B cell (primary cell): ENCODE measurements at places on chromosomes 2 and 18. TPM values are rescaled to one million over a fixed set of nuclear protein-coding genes. Genes with fewer than 3 reads are reported as not detected.

The TEKT4 gene
- polyA plus RNA-seq, result not detected in 2 replicates

The CD28 gene
- polyA plus RNA-seq, result 0.18 and 0.85 TPM in 2 replicates

The RAB12 gene
- 12.8 and 24.0 TPM in 2 replicates for polyA plus RNA-seq

The RND3 gene
- polyA plus RNA-seq, result not detected in 2 replicates

The UBE2E3 gene
- polyA plus RNA-seq, result 19.4 and 26.7 TPM in 2 replicates

GRCh38 chr2:98355881-98356280 lies 9.6 kb downstream of the CNGA3 start:
- DNase-seq, result no peak

- no peak for DNase-seq
These were observed 80.9 kb downstream of the ASAP2 start for GRCh38 chr2:9287400-9288045.

- no peak for DNase-seq
These were observed 83.3 kb downstream of the ICOS start for GRCh38 chr2:204019572-204020501.

GRCh38 chr2:119508756-119509155 lies 15.5 kb downstream of the SCTR start:
- DNase-seq, result no peak

DNA sequence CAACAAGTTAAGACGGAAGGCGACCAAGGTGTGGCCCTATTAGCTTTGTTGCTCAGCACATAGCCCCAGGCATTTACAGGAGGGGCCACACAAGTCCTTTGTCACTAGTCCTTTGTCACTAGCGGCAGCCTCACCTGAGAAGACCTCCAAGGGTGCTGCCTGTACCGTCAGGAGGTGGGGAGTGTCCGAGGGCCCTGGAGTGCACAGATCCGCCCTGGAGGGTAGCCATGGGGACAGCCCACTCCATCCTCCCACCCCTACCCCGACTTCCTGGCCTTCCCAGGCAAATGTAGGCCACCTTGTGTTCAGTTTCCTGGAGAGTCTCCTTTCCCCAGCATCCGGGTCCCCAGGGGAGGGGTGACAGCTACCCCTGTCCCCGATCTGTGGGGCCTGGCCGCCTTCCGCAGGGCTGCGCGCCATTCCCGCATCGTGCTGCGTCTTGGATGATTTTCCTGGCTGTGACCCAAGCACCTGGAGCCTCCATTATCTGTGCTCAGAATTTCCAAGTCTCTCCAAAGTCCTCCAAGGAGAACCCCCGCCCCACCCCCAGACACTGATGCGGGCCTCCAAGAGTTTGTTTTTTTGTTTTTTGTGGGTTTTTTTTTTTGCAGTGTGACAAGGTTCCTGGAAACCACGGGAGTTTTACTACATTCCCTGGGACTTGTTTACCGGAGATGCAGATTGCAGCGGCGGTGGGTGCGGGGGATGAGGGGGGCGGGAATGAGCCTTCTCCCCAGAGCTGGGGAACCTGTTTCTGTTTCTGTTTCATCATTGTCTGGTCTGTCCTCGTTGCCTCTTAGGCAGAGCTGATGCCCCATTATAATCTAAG lies 28.6 kb downstream of the TEX44 start:
- no peak for DNase-seq
